ENCODE measurements at places on chromosomes 1 and 21.

GRCh38 chr1:233304489-233305102 lies 9.1 kb upstream of the PCNX2 start:
- no peak for ATAC-seq

DNA sequence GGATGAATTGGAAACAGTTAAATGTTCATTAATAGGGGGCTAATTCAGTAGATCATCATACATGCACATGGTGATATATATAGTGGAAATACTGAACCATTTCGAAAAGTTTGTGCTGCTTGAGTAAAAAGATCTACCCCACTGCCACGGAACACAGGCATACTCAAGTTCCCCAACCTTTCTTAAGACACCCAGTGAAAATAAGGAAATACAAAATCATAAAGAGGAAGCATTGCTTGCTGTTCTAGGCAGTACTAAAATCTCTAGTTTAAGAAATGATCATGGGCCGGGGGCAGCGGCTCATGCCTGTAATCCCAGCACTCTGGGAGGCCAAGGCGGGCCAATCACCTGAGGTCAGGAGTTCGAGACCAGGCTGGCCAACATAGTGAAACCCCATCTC lies 37.6 kb upstream of the KIRREL1 start:
- peak; percentile 57 for ATAC-seq

GRCh38 chr1:238985312-238985711 lies 401.1 kb upstream of the CHRM3 start:
- ATAC-seq = no peak

GRCh38 chr1:90919190-90919719 lies 102.6 kb downstream of the ZNF644 start:
- ATAC-seq = no peak

DNA sequence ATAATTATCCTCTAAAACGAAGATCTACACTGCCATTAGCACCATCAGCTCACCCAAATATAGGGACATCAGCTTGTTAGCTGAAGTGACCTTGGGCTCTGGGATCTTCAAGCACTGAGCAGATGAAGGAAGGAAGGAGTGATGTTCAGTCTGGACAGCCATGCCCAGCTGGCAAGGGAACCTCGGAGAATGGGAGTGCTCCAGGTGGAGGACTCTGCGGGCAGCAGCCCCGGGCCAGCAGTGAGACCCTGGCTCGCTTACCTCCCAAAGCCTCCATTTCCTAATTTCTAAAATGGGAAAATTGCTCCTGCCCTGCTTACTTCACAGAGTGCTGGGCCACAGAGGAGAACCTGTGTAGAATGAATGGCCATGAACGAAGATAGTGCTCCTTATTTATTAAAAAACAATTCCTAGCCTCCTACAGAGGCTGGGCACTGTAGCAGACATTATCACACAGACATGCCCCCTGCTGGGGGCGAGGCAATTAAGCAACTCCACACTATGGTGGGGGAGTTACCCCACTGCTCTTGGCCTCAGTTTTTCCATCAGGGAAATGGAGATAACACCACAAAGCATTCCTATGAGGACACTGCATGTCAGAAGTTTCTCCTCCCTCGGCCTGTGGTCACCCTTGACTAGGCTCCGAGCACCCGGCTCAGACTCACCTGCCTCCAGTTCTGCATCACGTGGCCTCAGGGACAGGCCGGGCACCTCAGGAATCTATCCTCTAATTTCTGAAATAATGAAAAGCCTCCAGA lies 117.6 kb downstream of the KCNN3 start:
- ATAC-seq = no peak

GRCh38 chr1:231751415-231751814 lies 124.8 kb downstream of the DISC1 start:
- no peak for ATAC-seq

GRCh38 chr1:71294178-71294577 lies 213.3 kb upstream of the ZRANB2 start:
- no peak for ATAC-seq

Data from stimulated activated memory B cell treated with anti-CD40 and anti-IgM and Interleukin-4, amounts not matched to agents 10 μg/mL and 1 μg/mL and 100 μg/mL, for 72 hours (primary cell).